Foreskin fibroblast (primary cell): ENCODE measurements at places on chromosomes 5 and 9.

DNA sequence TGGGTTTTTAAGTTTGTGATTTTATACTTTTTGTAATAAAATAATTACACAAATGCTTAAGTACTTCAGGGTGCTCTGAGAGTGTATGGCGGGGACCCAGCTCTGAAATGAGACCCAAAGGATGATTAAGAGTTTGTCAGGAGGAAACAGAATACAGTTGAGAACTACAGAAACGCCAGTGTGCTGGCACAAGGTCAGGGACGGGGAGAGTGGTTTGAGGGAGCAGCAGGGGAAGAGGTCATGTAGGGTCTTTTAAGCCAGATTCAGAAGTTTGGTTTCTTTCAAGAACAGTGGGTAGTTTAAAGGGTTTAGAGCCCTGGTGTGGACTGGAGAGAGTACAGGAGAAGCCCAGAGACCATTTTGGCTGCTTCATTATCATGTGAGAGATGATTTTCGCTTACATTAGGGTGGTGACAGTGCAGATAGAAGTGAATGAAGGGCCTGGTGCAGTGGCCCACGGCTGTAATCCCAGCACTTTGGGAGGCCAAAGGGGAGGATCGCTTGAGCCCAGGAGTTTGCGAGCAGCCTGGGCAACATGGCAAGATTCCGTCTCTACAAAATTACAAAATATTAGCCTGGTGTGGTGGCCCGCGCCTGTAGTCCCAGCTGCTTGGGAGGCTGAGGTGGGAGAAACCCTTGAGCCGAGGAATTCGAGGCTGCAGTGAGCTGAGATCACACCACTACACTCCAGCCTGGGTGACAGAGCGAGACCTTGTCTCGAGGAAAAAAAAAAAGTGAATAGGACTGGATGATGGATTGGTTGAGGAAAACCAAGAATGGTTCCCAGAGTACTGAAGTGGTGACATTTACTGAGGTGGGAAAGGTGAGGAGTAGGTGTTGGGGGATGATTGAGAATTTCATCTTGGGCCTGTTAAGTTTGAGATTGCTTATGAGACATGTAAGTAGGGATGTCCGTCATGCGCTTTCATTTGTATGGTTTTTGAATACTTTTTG, 1.4 kb upstream of the ETF1 start:
- peak; percentile 70 for DNase-seq

DNA sequence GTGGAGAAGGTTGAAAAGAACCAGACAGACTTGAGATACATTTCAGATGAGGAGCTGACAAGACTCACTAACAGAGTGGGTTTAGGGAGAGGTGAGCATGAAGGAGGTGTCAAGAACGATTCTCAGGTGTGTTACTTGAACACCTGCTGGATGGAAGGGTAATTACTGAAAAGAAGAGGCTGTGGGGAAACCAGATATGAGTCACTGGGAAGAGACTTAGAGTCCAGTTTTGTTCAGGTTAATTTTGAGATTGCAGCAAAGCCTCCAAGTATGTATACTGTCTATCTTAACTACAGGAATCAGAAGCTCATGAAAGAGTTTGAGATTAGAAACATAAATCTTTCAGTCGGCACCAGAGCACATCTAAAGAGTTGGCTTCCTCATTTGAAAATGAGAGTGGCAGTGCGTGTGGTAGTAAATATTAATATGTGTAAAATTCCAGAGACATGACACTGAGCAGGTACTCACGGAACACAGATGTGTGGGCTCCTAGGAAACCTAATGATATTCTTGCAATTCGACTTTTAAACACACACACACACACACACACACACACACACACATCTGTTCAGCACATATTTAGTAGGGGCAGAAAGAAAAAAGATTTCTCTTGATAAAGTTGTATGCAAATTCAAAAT, 197.1 kb downstream of the CDH18 start:
- DNase-seq, result no peak

GRCh38 chr9:108099854-108100253, 610.3 kb upstream of the KLF4 start:
- no peak for DNase-seq

DNA sequence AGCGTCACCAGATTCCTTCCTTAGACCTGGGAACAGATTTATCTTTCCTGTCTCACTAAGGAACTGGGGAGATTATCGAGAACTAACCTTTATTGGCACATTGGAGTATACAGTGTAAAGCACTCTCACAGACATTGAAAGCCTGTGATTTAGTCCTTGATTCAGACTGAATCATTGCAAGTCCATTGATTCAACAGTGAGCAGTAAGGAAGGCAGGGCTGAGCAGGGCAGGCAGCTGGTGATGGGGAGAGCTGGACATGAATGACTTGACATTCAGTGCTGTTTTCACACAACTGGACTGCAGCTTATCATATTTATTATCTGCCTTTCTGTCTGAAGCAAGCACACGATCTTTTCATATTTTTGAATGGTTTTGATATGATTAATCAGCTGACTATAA, 16.2 kb downstream of the ISOC1 start:
- peak; percentile 55 for DNase-seq

DNA sequence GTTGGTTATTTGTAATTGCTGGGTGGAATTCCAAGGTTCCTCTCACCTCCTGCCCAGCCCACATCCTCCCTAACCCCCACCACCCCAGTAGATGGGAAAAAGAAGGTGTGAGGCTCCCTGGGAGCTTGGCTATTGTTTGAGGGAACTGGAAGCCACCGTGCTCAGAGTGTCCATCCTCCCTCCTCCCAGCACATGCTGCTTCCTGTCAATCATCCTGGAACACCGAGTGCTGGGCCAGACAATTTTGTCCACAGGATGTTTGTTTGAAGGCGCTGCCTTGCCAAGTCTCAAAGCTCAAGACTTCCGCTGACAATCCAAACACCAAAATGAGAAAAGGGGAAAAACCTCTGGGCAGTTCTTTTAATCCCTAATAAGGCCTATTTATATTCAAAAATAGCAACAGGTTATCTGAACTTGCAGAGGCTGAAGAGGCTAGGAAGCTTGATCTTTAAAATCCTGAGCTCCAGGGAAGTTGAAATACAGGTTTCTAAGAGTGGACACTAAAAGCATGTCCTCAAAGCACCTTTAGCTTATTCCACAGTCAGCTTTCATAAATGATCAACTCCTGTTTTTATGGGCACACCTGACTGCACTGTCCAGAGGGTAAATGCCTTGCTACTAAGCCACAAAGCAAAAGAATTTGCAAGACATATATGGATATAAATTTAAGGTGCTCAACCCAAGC, 286.7 kb downstream of the NFIB start:
- DNase-seq, result no peak

DNA sequence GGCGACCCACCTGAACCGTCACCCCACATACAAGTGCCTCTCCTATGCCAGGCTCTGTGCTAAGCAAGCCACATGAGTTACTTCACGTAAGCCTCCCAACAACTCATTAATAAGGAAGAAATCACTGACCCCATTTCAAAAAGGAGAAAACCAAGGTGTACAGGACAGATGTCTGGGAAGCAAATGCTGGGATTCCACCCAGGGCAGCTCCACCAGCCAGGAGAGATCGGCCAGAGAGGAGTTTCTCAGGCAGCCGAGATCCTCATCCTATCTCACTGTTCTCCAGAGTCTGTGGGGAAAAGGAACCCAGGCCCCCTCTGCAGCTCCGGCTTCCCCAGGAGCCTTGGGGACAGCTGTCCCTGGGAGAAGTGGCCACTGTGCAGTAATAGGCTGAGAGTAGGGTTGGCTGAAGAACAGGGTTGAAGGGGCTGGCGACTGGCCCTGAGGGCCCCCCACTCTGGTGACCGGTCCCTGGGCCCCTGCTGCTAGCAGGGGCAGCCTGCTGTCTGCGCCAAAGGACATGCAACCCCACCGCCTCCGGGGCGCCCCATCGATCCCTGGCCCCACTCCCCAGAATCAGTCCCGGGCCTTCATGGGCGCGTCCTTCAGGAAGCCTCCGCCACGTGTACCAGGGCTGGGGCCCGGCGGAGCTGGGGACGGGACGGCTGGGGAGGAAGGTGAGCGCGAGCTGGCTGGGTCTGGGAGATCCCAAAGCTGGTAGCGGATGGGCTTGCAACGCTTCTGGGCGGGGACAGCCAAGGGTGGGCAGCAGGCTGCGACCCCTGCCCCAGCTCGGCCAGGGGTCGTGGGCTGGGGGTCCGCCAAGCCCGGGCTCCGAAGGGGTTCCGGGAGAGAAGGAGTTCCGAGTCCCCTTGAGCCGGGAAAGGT, 44.1 kb upstream of the STXBP1 start:
- DNase-seq, result no peak

DNA sequence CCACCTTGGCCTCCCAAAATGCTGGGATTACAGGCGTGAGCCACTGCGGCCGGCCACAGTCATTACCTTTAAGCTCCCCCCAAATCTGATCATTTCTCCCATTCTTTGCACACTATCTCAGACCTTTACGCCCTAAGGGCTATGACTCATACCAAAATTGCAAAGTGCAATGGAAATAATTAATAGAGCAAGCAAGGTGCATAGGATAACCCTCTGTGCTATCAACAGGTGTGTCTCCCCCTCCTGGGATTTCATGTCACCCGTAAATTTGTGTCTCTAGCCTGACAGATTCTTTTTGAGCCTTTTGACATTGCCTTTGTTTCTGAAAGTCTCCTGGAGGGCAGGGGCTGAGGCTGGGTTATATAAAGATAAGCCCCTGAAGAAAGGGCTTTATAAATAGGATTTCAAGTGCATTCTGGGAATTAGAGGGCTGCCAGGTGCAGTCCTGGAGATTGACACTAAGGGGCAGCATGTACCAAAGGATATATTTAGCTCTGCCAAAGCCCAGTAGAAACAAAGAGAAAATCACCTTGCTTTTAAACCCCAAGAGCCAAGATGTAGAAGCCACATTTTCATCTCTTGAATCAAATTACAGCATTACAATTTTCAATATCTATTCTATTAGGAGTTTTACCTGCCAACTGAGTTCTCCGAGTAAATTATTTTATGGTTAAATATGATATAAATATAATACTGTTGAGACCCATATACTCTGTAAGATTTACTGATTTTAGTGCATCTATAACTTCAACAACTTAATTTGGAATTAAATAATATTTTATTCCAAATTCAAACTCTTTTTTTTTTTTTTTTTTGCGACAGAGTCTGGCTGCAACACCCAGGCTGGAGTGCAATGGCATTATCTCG, 18.2 kb downstream of the S100Z start:
- peak; percentile 38 for DNase-seq

DNA sequence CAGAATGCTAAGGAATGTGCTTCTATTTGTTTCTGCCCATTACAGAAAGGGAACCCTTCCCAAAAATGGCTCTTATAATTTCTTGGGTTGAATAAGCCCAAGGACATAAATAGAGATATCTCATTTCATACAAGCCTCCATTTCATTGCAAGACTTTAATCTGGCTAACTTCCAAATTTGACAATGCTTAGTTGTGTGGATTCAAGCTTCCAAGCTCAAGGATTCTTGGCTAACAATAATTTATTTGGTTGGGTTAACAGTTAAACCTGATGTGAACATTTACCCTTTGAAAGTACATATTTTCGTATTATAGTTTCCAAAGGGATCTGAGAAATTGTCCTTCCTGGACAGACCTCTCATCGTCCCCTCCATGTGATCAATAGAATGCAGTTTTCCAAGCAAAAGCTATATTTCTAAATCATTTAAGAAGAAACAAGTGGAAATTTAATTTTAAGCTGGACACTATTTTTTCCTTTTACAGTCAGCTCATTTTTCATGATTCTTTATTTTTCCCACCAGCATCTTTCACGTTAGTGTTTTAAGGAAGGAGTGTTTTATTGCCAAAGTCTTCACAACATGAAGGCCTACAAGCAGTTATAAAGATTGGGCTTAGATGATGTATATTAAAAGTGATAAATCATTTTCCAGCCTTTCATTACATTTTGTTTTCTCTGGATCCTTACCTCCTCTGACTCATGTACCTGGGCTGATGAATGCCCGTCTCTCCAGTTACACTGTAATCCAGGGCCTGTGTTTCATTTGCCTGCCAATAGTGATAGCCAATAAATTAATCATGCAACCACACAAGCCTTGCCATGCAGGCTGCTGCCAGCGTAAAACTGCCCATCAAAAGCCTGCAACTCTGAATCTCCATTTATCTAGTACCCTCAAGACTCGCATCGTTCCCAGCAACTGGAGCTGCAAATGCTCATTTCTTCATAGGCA, 176.7 kb downstream of the NTRK2 start:
- DNase-seq, result no peak

DNA sequence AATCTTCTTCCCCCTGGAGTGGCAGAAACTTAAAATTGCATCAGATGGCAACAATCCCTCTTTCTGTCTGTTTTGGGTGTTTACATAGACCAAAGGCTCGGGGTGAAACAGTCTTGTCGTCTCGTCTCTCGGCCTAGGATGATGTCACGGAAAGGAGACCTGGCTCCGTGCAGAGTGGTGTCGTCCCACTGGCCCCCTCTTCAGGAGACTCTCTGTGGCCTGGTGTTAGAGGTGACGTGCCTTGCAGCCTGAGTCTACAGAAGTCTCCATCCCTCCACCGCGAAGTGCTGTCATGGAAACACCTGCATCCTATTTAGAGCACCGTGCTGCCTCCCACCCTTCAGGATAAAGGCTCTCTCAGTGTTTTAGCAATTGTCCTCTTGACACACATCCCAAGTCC, 409.7 kb downstream of the IRX1 start:
- no peak for DNase-seq

DNA sequence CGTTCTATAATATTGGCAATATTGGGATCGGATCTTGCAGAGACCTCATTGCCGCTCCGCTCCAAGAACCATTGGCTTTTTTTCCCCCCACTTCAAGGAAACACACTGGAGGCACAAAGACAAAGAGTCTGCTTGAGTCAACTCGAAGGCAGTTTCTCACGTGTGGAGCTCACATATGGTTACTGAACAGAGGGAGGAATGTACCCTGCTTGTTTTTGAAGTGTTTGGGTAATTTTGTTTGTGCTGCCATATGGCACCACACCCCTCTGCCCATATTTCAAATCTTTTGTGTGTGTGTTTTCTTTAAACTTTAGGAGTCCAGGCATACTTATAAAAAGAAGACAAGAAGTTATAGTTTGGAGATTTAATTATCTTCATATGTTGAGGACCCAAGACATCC, 595.9 kb downstream of the DTWD2 start:
- DNase-seq, result no peak

DNA sequence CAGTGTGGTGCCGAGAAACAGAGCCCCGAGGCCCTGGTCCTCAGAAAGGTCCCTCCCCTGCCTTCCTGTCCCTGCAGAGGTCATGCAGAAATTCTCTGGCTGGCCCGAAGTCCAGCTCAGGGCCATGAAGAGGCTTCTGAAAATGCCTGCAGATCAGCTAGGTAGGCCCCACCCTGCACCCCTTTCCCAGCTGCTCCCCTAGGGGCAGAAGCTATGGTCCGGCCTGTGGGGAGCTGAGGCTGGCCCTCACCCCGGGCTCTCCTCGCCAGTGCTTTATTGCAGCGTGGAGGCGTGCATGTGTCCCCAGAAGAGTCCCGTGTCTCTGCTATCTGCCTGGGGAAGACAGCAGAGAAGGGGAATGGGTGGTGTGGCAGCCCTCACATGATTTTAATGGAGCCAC, 19.9 kb downstream of the REXO4 start:
- no peak for DNase-seq
